ENCODE measurements at places on chromosomes 2 and 18. TPM values are rescaled to one million over a fixed set of nuclear protein-coding genes. Genes with fewer than 3 reads are reported as not detected.

The MALT1 gene
- 23.3 TPM for total RNA-seq

The RPIA gene
- 11.0 TPM for total RNA-seq

The KANSL3 gene
- 32.0 TPM for total RNA-seq

The PHOSPHO2 gene
- total RNA-seq = 2.8 TPM

The RUFY4 gene
- not detected for total RNA-seq

The CCDC141 gene
- total RNA-seq = not detected

The HOXD12 gene
- total RNA-seq = not detected

The PLEKHH2 gene
- 6.3 TPM for total RNA-seq

The CRYBA2 gene
- 0.34 TPM for total RNA-seq

The DSC3 gene
- under 0.01 TPM for total RNA-seq

The CHRND gene
- total RNA-seq = 0.36 TPM

The SANBR gene
- 15.1 TPM for total RNA-seq

The ESPNL gene
- not detected for total RNA-seq

The PROM2 gene
- total RNA-seq = under 0.01 TPM

The NEU2 gene
- not detected for total RNA-seq

The GRB14 gene
- under 0.01 TPM for total RNA-seq
